HFFc6 (cell line): ENCODE measurements at places on chromosomes 16 and 17. TPM values are rescaled to one million over a fixed set of nuclear protein-coding genes. Genes with fewer than 3 reads are reported as not detected.

CCL16 gene
- not detected in 3 replicates for total RNA-seq

DNA sequence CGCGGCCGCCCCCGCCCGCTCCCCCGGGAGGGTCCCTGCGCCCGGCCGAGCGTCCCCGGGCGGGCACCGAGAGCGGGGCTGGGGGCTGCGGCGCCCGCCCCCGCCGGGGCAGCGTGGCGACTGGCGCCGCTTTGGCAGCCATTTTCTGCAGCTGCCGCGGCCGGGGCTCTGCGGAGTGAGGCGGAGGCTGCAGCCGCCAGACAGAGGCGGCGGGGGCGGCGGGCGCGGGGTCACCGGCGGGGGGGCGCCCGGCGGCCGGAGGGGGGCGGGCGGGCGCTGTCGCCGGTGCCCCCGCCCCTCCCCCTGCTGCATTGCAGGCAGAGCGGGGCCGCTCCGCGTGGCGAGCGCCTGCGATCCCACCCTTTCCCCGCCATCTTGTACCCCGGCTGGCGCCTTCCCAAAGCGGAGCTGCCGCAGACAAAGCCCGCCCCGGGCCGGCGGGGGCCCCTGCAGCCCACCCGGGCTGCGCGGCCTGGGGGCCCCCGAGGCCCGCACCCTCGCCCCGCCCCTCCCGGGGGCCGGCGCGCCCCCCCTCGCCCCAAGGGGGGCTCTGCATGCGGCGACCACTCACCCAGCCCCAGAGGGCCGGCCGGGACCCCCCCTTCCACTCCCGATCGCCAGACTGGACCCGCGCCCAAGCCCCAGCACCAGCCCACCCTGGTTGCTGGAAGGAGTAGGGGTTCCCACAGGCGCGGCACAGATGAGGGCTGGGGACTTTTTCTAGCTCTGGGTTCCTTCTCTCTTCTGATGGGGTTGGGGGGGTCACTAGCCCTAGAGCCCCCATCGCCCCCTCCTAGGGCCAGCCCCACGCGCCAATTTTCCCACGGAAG is 16.6 kb upstream of the CBX8 start:
- DNase-seq, result no peak

GNGT2 gene
- not detected in 3 replicates for total RNA-seq

- DNase-seq, result no peak
Measured at GRCh38 chr17:50892101-50892776, 26.1 kb upstream of the TOB1 start.
